ENCODE measurements at places on chromosomes 4 and X.

DNA sequence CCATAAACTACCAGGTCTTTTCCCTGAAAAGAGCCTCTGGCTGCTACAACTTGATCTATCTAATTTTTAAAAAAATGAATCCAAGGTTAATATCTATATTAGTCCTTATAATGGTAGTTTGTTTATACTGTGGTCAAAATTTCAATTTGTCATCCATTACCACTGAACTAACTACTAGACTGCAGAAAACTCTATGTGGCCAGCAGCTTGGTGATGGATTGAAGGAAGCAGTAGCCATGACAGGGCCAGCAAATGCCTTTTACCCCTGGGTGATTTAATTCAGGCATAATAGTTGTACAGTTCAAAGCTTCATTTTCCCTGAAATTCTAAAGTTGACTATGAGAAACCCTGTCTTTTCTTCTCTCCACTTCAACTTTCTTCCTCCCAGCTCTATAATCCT is 30.4 kb upstream of the PPARGC1A start:
- DNase-seq, result no peak

DNA sequence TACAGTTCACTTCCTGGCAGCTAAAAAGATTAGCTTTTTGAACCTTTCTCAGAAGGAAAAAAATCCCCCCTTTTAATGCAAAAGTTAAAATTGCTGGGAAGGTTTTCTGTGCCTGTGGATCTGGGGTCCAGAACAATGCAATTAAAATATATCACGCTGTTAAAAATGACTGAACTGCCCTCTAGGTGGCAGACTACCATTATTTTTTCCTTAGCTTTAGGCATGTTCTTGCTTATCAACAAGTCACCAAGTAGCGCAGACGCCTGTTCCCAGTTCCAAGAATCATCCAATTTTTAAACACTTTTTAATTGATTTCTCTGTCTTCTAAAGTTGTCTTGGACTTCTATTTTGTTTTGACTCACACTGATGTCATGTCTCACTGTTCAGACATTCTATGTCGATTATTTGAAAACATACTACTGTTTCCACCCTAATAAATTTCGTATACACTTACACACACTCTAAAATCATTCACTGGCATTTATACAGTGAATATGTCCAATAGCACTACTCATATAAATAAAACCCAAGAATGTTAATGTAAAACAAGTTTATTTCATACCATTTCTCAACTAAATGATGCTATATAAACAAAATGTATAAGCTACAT is 661.6 kb downstream of the RAPGEF2 start:
- DNase-seq, result no peak

DNA sequence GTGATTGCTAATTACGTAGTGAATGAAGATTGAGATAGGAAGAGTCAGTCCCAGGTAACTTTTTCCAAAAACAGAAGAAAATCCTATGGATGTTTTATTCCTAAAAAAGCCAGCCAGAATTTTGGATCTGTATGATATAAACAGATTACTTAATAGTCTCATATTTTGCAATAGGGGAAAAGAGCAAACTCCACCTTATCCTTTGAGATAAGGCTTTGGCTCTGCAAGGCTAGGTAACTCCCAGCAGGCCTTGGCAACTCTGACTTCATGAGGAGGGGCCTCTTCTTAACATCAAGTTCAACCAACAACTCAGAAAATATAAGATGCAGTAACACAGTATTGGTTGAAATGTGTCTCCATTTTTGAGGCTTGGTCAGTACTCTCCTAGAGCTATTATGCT is 98.7 kb upstream of the SLC4A4 start:
- no peak for DNase-seq

DNA sequence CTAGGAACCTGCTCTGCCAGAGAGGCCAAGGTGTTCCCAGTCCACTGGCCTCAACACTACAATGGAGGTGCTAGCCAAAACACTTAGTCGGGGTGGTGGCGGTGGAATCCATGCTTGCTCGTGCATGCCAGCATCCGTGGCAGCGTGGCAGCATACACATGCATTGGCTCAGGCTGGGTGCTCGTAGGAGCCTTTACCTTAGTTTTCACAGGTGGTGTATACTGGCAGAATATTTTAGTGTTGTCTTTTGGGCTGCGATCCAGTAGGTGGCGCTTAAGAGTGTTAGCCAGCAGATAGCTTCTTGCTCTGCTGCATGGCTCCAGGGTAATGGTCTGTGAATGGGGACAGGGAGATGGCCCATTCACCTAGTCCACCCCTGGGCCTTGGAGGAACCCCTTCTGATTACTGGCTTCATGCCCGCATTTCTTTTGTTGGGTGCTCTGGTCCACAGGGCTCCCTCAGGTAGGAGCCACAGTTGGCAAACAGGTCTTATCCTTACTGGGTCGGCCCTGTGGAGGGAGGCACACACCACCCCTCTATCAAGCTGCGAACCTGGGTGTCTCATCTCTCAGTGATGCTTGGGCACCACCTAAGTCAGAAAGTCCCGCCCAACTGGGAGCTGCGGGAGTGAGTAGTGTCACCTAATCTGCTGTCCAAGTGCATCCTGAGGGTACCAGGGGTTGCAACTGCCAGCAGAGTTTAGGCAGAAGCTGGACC is 40.0 kb downstream of the RIPPLY1 start:
- no peak for DNase-seq
